ENCODE measurements at places on chromosomes 2 and 18.

GRCh38 chr18:66722671-66723070 lies 118.8 kb upstream of the CDH19 start:
- no peak for DNase-seq

DNA sequence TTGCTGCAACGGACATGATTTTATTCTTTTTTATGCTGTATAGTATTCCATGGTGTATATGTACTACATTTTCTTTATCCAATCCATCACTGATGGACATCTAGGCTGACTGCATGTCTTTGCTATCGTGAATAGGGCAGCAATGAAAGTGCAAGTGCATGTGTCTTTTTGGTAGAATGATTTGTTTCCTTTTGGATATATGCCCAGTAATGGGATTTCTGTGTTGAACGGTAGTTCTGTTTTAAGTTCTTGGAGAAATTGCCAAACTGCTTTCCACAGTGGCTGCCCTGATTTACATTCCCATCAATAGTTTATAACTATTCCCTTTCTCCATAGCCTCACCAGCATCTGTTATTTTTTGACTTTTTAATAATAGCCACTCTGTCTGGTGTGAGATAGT lies 99.7 kb upstream of the CRIM1 start:
- no peak for DNase-seq

- DNase-seq = no peak
These were observed 212.1 kb downstream of the LRRTM1 start for GRCh38 chr2:80092474-80092873.

- peak; percentile 75 for DNase-seq
These were observed 28.3 kb downstream of the ANXA4 start for GRCh38 chr2:69770193-69770702.

GRCh38 chr2:137797641-137798040 lies 166.6 kb upstream of the HNMT start:
- peak; percentile 47 for DNase-seq
